ENCODE measurements at places on chromosomes 2 and 18.
A peak's percentile ranks its signal among the peaks of the same experiment; 100 is the strongest.

GRCh38 chr18:11268741-11269233, 119.4 kb upstream of the PIEZO2 start:
- no peak overlapping the region for H3K27ac ChIP-seq
- H3K4me3 ChIP-seq = no peak overlapping the region
- no peak for DNase-seq

GRCh38 chr2:74835831-74836674, 2.1 kb downstream of the HK2 start:
- H3K36me3 ChIP-seq = no peaks in the 10 kb centered on the region
- no peaks in the 10 kb centered on the region for H3K27me3 ChIP-seq
- peak; percentile 72 for DNase-seq
- peak overlapping the region; percentile 74 for H3K4me3 ChIP-seq

GRCh38 chr18:36735130-36735529, 93.7 kb downstream of the TPGS2 start:
- DNase-seq = no peak
- H3K4me1 ChIP-seq = peaks cover 4% of the 10 kb centered on the region
- H3K4me3 ChIP-seq = no peak overlapping the region
- H3K27ac ChIP-seq = no peak overlapping the region
- H3K27me3 ChIP-seq = no peaks in the 10 kb centered on the region

DNA sequence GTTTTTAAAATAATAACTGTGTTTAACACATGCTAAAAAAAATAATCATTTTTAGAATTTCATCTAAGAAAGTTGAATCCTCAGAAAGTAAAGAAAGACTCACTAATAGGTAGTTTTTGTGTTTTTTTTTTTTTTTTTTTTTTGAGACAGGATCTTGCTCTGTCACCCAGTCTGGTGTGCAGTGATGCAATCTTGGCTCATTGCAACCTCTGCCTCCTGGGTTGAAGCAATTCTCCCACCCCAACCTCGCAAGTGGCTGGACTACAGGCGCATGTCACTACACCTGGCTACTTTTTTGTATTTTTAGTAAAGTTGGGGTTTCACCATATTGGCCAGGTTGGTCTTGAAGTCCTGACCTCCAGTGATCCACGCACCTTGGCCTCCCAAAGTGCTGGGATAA, 7.1 kb downstream of the CKAP2L start:
- H3K36me3 ChIP-seq = no peaks in the 10 kb centered on the region
- no peak overlapping the region for H3K4me3 ChIP-seq
- no peaks in the 10 kb centered on the region for H3K4me1 ChIP-seq
- H3K27ac ChIP-seq = no peak overlapping the region
- H3K27me3 ChIP-seq = no peaks in the 10 kb centered on the region
- no peak for DNase-seq

- H3K27me3 ChIP-seq = no peaks in the 10 kb centered on the region
- no peaks in the 10 kb centered on the region for H3K4me1 ChIP-seq
- no peak for DNase-seq
- H3K27ac ChIP-seq = no peak overlapping the region
- H3K36me3 ChIP-seq = no peaks in the 10 kb centered on the region
Measured at GRCh38 chr2:179511105-179511789, 246.6 kb upstream of the SESTD1 start.

DNA sequence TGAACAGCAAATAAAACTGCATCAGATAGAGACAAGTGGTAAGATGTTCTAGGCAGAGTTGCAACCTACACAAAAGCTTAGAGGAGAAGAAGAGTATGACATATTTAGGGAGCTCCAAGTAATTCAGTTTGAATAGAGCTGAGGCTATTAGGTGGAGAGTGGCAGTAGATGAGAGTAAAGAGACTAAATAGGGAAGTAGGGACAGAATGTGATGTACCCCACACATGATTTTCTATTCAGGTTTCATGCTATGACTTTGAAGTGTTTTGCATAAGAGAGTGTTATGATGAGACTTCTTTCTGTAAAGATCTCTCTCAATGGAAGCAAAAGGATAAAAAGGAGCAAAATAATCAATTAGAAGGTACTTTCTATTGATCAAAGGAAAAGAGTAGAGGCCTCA, 206.8 kb upstream of the ERBB4 start:
- H3K4me3 ChIP-seq = no peak overlapping the region
- no peaks in the 10 kb centered on the region for H3K36me3 ChIP-seq
- no peak overlapping the region for H3K27ac ChIP-seq
- DNase-seq = no peak
- no peaks in the 10 kb centered on the region for H3K4me1 ChIP-seq
- no peaks in the 10 kb centered on the region for H3K27me3 ChIP-seq

DNA sequence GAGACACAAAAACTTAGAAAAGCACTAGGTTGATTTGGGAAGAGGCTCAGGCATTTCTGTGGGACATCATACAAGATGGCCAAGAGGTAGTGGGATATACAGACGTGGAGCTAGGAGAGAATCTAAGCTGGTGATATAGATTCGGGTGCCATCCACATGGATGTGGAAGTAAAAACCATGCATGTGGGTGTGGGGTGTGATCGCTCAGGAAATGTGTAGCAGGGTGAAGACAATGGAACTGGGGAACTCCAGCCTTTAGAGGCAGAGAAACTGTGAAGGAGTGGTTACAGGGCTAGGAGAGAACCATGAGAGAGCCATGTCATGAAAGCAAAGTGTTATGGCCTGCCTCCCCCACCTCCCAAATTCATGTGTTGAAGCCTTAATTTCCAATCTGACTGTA, 43.0 kb upstream of the CTLA4 start:
- H3K27me3 ChIP-seq = no peaks in the 10 kb centered on the region
- H3K4me1 ChIP-seq = peaks cover 6% of the 10 kb centered on the region
- H3K4me3 ChIP-seq = no peak overlapping the region
- no peak for DNase-seq

GRCh38 chr2:26916128-26916692, 54.2 kb upstream of the MAPRE3 start:
- H3K27ac ChIP-seq = no peak overlapping the region
- H3K36me3 ChIP-seq = no peaks in the 10 kb centered on the region
- H3K4me3 ChIP-seq = no peak overlapping the region
- no peaks in the 10 kb centered on the region for H3K27me3 ChIP-seq

DNA sequence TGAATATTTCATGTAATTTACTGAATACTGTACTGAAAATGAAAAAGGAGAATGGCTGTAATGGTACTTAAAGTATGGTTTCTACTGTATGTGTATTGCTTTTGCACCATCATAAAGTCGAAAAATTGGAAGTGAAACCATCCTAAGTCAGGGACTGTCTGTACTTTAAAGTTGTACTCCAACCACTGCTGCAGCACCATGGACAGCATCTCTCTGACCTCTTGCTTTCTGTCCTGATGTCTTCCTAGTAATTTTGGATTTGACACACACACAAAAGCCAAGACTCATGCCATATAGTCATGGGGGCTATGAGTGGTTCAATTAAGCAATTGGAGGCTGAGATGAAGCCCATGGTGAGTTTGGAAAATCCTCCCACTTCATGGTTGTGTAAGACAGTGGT, 256.3 kb upstream of the PKDCC start:
- no peaks in the 10 kb centered on the region for H3K27me3 ChIP-seq
- H3K27ac ChIP-seq = no peak overlapping the region
- no peak for DNase-seq
- H3K4me3 ChIP-seq = no peak overlapping the region
- H3K4me1 ChIP-seq = no peaks in the 10 kb centered on the region

DNA sequence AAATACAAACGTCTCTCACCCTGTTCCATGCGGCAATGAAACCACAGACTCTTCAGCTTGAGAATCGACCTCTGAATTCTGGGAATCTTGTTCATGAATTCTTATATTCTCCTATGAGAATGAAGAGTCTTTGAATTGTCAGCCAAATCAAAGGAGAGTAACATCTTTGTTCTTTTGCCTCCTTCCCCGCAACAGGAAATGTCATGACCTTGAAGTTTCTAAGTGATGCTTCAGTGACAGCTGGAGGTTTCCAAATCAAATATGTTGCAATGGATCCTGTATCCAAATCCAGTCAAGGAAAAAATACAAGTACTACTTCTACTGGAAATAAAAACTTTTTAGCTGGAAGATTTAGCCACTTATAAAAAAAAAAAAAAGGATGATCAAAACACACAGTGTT, 21.8 kb downstream of the TNFAIP6 start:
- DNase-seq = no peak
- no peak overlapping the region for H3K27ac ChIP-seq
- no peaks in the 10 kb centered on the region for H3K4me1 ChIP-seq
- no peak overlapping the region for H3K4me3 ChIP-seq

GRCh38 chr18:9466846-9467245, 8.5 kb upstream of the RALBP1 start:
- H3K27me3 ChIP-seq = no peaks in the 10 kb centered on the region
- no peaks in the 10 kb centered on the region for H3K4me1 ChIP-seq
- DNase-seq = no peak
- no peaks in the 10 kb centered on the region for H3K36me3 ChIP-seq
- H3K4me3 ChIP-seq = no peak overlapping the region
- H3K27ac ChIP-seq = no peak overlapping the region

DNA sequence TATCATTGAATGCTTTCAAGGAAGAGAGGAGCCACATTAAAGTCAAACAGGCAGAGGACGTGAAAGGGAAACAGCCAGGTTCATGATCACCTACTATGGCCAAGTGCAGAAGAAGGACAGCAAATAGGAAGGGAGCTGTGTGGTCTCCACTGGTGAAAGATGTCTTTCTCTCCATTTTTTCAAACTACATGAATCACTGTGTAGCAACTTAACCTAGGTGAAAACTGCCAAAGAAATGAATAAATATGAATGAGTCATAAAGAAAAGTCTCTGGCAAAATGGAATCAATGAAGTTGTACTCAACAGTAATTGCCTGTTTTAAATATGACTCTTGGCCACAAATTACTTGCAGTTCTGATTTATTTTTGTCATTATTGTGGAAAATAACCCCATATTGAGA, 452.6 kb upstream of the PKDCC start:
- H3K4me3 ChIP-seq = no peak overlapping the region
- H3K27me3 ChIP-seq = no peaks in the 10 kb centered on the region
- no peaks in the 10 kb centered on the region for H3K4me1 ChIP-seq
- H3K27ac ChIP-seq = no peak overlapping the region
- DNase-seq = no peak
- no peaks in the 10 kb centered on the region for H3K36me3 ChIP-seq

DNA sequence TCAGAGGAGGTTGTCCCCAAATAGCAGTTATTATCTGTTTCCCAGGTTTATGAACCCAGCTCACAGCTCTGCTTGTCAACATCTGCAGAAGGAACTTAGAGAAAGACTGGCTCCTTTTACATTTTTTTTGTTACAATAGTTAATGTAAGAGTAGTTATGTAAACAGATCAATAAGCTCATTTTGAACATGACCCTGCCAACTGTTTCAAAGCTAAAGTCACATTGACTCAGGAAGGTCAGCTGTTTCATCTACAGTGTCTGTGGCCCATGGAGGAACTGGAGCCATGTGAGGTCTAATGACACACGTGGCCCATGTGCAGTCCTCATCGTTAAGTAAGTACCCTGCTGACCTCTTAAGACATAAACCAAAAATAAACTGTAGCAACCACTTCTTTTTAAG, 97.1 kb downstream of the SH3RF3 start:
- H3K4me1 ChIP-seq = peaks cover 19% of the 10 kb centered on the region
- no peak overlapping the region for H3K4me3 ChIP-seq
- H3K27me3 ChIP-seq = no peaks in the 10 kb centered on the region

DNA sequence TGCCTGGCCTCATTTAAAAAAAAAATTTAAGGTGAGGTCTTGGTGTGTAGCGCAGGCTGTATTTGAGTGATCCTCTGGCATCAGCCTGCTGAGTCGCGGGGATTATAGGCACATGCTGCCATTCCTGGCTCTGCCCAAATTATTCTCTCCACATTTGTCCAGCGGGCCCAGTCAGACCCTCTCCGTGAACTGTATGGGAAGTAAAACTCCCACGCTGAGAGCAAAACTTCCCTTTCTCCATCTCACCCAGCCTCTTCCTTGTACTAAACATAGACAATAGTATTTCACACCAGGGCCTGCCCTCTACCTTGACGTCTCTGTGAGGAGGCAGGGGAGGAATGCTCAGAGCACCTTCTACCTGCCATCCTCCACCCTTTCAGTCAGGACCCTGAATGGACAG, 37.0 kb downstream of the EIF4E2 start:
- H3K27me3 ChIP-seq = no peaks in the 10 kb centered on the region
- no peaks in the 10 kb centered on the region for H3K4me1 ChIP-seq
- no peaks in the 10 kb centered on the region for H3K36me3 ChIP-seq
- H3K27ac ChIP-seq = no peak overlapping the region

DNA sequence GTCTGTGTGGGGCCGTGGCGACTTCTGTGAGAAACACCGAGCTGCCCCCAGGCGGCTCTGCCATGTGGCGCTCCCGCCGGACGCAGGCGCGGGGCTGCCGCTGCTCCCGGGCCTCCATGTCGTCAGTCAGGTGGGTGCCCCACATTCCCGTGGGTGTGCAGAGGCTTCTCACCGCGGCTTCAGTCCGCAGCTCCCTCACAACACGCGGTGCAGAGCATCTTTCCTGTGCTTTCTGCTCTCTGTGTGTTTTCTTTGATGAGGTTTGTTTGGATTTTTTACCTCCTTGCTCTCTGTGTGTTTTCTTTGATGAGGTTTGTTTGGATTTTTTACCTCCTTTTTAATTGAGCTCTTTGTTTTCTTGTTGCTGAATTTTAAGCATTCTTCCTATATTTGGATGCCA, 13.0 kb downstream of the AQP12A start:
- H3K4me1 ChIP-seq = no peaks in the 10 kb centered on the region
- no peaks in the 10 kb centered on the region for H3K36me3 ChIP-seq
- no peak overlapping the region for H3K27ac ChIP-seq
- H3K27me3 ChIP-seq = peaks cover 6% of the 10 kb centered on the region
- no peak overlapping the region for H3K4me3 ChIP-seq
- no peak for DNase-seq

DNA sequence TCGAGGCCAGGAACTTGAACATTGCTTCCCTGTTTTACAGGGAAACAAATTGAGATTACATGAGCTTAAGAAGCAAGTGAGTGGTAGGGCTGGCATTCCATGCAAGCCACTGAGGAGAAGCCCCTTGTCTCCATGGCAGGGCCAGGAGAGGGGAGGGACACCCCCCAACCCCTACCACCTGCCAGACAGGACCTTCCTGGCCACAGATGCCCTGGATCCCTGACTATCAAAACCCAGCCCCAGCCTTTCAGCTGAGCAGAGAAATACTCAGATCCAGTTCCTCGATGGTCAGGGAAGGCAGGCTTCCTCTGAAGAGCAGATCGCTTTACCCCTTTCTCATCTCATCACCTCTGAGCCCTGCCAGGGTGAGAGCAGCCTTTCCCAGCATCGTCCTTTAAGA, 53.8 kb upstream of the ALPP start:
- no peak for DNase-seq
- no peaks in the 10 kb centered on the region for H3K4me1 ChIP-seq
- H3K4me3 ChIP-seq = no peak overlapping the region
- H3K27ac ChIP-seq = no peak overlapping the region

GRCh38 chr18:905948-906415, 1.3 kb downstream of the ADCYAP1 start:
- peaks cover 27% of the 10 kb centered on the region for H3K4me1 ChIP-seq
- no peak for DNase-seq

- no peak overlapping the region for H3K4me3 ChIP-seq
- H3K27ac ChIP-seq = no peak overlapping the region
- no peak for DNase-seq
- no peaks in the 10 kb centered on the region for H3K27me3 ChIP-seq
- H3K4me1 ChIP-seq = no peaks in the 10 kb centered on the region
Measured at GRCh38 chr2:235091983-235092382, 140.2 kb downstream of the SH3BP4 start.

All from B cell (primary cell).